Activated CD4-positive, CD25-positive, alpha-beta regulatory T cell treated with anti-CD3 and anti-CD28 coated beads, Interleukin-2, amount 50 U/mL, for 24 hours (primary cell): ENCODE measurements at places on chromosomes 4 and X.

- no peak for ATAC-seq
Measured at GRCh38 chr4:48216563-48216962, 53.1 kb downstream of the TEC start.

DNA sequence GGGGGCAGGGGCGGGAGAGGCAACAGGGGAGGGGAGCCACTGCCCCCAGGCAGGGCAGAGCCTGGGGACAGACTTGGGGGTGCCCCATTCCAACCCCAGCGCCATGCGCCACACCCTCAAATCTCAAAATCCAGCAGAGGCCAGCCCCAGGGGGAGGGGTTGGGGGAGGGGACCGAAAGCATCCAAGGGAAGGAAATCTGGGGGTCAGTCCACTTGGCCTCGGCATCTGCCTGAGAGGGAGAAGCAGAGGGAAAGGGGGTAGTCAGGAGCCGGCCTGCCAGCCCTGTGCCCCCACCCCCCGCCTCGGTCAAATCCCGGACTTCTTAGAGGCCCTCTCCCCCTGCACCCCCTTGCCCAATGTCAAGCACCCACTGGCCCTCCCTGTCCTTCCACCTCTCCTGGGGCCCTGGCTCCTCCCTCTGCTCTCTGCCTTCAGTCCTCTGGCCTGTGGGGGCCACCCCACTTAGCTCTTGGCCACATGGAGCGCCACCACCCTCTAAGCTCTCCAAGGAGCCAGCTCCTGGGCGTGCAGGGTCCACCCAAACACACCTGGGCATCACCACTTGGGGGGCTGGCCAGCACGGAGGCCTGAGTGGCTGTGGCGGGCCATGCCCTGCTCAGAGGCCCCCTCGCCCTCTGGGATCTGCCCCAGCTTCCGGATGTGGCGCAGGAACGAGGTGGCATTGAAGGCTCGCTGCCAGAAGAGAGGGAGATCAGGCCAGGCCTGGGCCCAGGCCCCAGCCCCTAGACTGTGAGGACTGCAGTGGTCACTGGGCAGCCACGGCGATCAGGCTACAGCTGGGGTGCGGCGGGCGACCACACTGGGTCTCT lies 3.5 kb downstream of the PNCK start:
- no peak for ATAC-seq

DNA sequence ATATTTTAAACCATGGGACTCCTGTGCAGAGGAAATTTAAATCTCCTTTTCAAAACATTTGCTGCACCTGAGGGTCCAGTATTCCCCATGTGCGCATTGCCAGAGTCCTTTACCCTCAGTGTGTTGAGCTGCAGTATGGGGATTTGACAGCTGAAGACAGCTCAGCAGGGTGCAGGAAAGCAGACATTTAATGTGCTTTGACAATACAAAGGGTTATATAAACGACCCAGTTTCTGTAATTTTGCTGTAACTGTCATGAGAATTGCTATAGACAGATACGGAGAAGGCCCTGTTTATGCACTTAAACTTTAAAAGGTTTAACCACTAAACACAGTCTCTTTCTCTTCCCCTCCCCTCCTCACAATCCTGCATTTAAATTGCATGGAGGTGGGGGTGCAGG lies 393.4 kb downstream of the MID1IP1 start:
- ATAC-seq, result no peak

GRCh38 chr4:141127884-141128283 lies 5.4 kb downstream of the RNF150 start:
- ATAC-seq, result no peak

DNA sequence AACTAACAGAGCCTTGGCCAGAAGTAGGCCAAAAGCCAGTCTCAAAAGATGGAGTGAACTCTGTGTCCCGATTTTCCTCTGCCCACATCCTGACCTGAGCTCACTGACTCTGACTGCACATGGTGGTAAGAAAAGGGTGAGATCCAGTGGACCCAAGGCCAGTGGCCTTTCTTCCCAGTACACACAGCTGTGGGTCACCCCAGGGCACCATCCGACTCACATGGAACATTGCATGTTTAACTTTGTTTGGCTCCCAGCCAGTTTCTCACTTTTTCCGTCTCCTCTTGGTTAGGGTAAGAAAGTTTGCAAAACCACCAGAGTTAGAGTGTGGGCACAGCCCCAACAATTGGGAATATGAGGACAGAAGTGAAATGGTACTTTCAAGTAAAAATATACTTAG lies 69.8 kb downstream of the GAB1 start:
- ATAC-seq, result no peak

DNA sequence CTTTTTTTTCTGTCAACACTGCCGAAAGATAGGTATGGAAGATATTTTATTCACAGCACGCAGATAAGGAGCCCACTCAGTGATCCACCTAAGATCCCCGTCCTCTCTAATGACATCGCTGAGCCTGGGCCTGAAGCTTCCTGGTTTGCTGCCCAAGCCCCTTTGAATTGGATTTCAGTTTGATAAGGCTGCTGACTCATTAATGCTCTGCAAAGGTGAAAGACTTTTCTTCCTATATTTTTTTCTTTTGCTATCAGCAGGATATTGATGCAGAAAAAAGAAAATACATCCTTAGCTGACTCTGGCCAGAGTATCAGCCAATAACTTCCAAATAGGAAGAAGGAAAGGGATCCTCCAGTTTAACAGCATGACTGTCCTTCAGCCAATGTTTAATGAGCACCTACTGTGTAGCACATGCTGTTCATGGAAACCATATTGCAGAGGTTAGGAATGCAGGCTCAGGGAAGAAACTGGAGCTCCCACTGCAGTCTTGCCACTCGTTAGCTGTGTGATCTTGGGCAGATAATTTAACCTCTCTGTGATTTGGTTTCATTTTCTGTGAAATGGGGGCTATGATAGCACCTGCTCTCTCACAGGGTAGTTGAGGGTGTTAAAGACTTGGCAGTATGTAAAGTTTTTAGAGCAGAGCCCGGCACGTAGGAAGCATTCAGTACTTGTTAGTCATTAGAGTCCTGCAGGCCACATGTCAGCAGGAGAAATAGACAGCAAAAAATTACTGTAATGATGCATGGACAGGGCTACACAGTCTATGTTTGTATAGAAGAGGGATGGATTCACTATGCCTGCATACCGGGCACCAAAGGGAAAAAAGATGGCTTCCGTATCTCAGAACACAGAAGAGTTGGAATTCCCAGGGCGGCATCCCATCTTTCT lies 39.3 kb downstream of the EVC start:
- ATAC-seq, result no peak

DNA sequence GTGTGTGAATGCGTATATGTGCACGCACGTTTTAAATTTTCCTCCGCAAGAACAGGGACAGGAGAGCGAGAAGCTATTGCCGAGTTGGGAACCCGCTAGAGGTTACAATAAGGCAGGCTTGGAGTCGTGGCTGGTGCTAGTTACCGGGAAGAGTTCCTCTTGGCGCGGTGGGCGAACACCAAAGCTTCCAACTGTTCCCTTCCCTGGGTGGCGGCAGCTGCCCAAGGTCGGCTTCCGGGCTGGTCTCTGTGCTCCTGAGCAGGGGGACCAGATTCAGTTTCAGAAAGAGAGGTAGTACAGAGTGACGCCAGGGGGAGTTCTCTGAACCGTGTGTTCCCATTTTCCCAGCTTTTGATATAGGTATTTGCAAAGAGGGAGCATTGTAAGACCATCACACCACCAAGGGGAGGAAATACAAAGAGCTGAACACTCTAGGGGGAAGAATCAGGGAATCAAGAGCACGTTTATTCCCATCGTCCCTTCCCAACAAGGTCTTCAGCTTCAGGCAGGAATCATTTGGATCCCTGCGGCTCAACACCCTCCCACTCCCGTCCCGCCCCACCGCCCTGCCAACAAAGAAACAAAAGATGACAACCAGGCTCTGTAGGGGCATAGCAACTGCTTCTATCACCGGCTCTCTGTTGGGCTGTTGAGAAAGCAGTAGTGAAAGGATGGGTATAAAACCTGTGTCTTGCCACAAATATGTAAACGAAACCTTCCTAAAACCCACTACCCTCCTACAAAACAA lies 113.6 kb upstream of the TEX13C start:
- ATAC-seq, result no peak

- no peak for ATAC-seq
Measured at GRCh38 chr4:183636923-183637322, 22.1 kb downstream of the RWDD4 start.

DNA sequence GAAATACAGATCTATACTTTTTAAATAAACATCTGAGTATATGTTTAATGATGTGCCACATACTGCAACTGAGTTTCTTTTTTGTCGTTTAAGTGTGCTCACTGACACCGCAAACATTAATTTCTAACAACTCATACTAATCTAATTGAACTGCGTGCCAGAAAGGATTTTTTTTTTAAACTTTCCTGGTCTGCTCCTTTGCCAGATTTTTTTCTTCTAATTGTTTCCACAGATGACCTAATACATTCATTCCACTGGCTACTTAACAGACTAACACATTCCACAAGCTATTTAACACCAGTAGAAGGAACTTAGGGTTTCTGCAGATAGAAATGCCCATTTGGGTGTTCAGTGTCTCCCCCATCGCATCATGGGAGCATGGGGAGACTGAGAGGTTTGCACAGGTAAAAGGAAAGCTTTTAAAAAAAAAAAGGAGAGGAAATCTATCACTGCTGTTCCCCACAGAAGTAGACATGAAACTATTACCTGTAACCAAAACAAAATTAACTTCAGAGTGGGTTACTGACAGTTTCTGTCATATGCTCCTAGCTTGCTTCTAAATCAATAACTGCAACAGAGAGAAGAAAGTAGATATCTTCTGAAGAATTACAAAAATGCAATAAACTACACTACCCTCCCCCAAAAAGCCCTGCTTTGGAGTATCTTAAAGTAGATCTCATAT lies 31.6 kb downstream of the SH3KBP1 start:
- no peak for ATAC-seq
